Stimulated activated CD4-positive, alpha-beta T cell treated with anti-CD3 and anti-CD28 coated beads, Interleukin-4, amount 100 ng/mL, for 4 hours (primary cell): ENCODE measurements at places on chromosomes 6 and 20.
A peak's percentile ranks its signal among the peaks of the same experiment; 100 is the strongest.

GRCh38 chr20:23360531-23360930 lies 1.5 kb upstream of the GZF1 start:
- no peak for DNase-seq

GRCh38 chr6:1865585-1865984 lies 255.9 kb downstream of the FOXC1 start:
- no peak for DNase-seq

GRCh38 chr6:107716688-107717089 lies 107.4 kb downstream of the SCML4 start:
- DNase-seq = peak; percentile 55

GRCh38 chr20:44594730-44595129 lies 12.4 kb downstream of the PKIG start:
- no peak for DNase-seq

GRCh38 chr6:127791779-127792528 lies 108.9 kb downstream of the THEMIS start:
- no peak for DNase-seq
